ENCODE measurements at places on chromosomes 11 and 22.

- no peak for DNase-seq
These were observed 450.1 kb upstream of the LUZP2 start for GRCh38 chr11:24046731-24047130.

GRCh38 chr11:93969925-93970922, 50.9 kb upstream of the HEPHL1 start:
- peak; percentile 10 for DNase-seq

DNA sequence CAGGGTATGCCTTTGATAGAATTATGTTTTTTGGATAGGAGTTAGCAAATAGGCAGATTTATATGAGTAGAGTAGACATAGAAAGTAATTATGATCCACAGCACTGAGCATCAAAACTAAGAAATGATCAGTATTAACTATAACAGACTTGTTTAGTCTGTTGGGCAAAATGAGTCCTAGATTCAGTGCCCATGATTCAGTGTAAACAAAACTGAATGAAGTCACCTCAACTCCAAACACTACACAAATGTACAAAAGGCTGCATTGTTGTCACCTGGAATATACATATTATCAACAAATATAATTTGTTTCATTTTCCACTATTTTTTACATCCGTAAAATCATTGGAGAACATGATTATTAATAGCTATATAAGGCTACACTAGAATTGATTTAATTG, 6.7 kb downstream of the UEVLD start:
- DNase-seq = no peak

- DNase-seq = no peak
These were observed 195.5 kb upstream of the SORL1-AS1 start for GRCh38 chr11:121648306-121648705.

GRCh38 chr11:36750349-36750748, 152.3 kb upstream of the RAG2 start:
- peak; percentile 71 for DNase-seq

GRCh38 chr11:650482-650881, 13.4 kb downstream of the DRD4 start:
- no peak for DNase-seq

- DNase-seq = no peak
These were observed 106.4 kb upstream of the CCDC90B start for GRCh38 chr11:83392556-83392955.

DNA sequence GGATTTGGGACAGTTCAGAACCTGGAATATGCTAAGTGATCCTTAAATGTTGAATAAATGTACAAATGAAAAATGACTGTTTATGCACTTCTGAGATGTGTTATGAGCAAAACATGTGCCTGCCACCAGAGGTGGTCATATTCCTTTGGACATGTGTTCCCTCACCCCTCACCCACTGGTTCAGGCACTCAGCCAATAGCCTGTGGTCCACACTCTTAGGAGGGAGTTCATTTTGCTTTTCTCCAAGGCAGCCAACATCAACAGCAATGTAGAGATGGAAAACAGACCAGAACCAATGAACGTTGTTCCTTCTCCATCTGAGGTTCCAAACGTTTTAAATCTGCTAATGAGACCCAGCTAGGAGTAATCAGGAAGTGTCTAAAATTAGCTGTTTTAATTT, 44.0 kb downstream of the RPUSD4 start:
- DNase-seq = no peak

Measured in hematopoietic multipotent progenitor cell treated with erythropoietin and hydrocortisone succinate and interleukin-3 and kit ligand, for 4 days (in vitro differentiated cells).